Renal cortex interstitium (tissue), 15 donors: ENCODE measurements at places on chromosomes 3 and 15. TPM values are rescaled to one million over a fixed set of nuclear protein-coding genes. Genes with fewer than 3 reads are reported as not detected.

DNA sequence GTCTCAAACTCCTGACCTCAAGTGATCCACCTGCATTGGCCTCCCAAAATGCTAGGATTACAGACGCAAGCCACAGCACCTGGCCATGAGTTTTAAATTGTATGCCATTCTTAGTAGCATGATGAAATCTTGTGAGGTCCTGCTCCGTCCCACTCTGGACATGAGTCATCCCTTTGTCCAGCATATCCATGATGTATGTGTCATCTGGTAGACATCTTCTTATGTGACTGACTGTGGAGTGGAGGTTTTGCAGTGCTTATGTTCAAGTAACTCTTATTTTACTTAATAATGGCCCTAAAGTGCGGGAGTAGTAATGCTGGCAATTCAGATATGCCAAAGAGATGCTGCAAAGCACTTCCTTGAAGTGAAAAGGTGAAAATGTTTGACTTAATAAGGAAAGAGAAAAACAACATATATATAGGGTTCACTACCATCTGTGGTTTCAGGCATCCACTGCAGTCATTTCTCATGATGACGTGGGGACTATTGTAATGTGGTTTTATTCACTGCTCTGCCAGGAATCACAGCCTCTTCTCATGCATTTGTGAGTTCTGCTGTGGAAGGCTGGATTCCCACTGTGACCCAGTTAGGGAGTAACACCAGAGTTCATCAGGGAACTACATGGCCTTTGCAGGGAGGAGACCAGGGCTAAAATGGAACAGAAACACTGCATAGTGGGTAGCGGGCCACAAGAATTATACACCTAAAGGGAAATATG lies 204.6 kb upstream of the STRIT1 start:
- no peak for DNase-seq

- no peak for DNase-seq
Measured at GRCh38 chr15:45641374-45641781, 6.5 kb downstream of the SQOR start.

GRCh38 chr3:71039332-71039731 lies 544.2 kb downstream of the FOXP1 start:
- DNase-seq = no peak

DNA sequence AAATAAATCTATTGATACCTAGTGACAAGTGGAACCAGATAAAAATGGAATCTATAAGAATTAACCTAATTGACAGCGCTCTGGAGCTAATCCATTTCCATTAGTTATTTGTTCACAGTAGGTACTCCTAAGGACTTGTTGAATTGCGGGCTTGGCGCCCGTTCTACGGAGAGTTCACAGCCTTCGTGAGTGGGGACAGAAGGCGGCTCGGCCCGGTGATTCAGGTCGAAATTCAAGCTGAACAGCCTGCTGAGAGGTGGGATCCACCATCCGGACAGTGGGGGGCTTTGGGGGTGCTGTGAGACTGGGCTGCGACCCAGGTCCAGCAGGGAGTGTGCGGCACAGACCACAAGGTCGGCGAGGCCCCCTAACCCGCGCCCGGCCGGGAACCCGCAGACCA lies 779 bp upstream of the CTNNB1 start:
- DNase-seq = no peak

The SPATA12 gene
- 0.04 TPM for polyA plus RNA-seq

The TRPM1 gene
- 0.37 TPM for polyA plus RNA-seq

GRCh38 chr3:99458013-99458412 lies 180.4 kb upstream of the COL8A1 start:
- no peak for DNase-seq
